ENCODE measurements at places on chromosomes 11 and 22.

DNA sequence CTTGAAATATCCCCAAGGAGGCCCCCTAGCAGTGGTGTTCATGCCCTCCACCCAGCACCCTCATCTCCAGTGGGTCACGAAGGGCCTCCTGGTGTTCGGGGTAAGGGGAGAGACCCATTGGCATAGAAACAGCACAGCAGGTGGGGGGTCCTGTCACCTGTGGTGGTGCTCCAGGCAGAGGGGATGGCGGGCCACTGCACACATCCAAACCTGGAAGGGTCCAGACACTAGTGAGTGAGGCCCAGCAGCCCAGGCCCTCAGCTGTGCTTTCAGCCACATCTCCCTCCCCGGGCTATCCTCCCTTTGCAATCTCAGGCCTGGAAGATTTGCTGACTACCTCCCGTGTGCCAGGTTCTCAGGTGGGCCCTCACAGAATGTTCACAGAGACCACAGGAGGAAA is 59.4 kb upstream of the LYVE1 start:
- DNase-seq, result no peak

- DNase-seq, result no peak
These were observed 38.7 kb downstream of the REXO2 start for GRCh38 chr11:114478001-114478410.

DNA sequence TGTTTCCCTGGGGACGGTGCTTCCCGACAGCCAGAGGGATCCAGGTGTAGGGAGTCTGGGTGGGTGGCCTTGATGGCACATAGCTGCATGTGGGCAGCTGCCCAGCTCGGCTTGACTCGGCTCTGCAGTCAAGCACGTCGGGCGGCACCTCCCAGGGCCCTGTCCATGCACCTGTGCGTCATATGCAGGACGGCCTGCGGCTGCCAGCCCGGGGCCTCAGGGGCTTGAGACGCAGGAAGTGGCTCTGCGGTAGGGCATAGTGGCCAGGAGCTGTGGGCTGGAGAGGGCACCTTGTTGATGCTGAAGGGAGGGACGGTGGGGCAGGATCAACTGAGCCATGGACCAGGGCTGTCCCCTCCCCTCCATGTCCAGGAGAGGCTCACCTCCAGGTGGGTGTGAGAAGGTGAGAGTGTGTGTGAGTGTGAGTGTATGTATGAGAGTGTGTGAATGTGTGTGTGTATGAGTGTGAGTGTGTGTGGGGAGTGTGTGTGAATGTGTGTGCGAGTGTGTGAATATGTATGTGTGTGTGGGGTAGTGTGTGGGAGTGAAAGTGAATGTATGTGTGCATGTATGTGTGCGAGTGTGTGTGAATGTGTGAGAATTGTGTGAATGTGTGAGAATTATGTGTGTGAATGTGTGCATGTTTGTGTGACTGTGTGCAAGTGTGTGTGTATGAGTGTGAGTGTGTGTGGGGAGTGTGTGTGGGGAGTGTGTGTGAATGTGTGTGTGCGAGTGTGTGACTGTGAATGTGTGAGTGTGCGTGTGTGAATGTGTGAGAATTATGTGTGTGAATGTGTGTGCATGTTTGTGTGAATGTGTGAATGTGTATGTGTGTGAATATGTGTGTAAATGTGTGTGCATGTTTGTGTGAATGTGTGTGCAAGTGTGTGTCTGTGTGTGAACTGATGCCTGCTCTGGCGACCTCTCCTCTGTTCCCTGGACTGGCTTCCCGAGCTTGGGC is 5.7 kb upstream of the SUN2 start:
- no peak for DNase-seq

DNA sequence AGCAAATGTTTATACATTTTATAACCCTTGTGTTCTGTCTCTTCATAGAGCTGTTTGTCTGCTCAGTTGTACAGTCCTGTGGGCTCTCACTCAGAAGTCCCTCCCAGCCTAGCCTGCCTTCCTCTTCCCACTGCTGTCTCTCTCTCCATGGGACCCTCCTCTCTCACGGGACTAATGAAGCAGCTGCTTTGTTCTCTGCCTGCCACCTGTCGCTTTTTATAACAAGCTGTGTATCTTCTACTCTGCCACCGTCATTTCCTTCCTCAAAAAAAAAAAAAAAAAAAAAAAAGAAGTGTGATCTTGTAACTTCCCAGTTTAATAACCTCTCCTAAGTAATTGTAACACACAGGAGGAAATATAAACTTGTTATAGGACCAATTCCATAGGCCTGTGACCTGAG is 92.2 kb upstream of the ALKBH3 start:
- DNase-seq, result no peak

DNA sequence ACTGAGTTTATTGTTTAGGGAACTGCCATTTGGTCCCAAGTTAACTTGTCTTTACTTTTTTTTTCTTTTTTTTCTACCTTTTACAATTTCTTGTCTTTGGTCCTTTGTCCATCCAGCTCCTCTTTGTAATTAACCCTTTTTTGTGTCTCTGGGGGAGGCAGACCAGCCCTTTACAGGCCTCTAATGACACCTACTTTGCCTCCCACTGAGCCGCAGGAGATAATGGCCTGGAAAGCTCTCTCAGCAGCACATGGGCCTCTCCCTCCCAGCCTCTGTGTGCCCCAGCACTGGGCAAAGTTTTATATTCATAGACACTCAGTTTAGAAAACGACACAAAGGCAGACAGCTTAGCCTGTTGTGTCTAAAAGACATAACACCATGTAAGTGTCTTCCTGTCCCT is 480.4 kb downstream of the SOX6 start:
- DNase-seq, result no peak

DNA sequence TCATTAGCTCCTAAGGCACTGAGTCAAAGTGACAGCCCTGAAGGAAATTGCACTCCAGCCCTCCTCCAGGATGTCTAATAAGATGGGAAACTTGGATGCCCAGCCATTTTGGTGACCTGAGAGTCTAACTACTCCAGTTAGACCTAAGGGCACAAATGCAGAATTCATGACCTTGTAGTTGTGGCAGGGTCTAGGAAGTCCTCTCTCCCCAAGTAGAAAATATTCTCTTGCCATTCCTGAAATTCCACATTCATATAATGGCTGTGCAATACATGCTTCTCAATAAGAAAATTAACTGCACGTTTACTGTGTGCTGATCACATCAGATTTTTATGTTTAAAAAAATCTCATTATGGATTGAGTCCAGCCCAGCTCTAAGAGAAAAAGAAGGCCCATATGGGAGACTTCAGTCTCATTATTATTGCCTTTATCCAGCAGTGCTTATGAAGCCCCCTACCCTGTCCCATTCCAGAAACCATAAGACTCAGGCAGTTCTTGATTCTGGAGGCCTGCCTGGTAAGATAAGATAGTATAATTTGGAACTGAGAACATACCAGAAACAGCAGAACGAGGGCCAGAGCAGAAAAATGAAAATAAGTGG is 133.7 kb upstream of the LDLRAD3 start:
- no peak for DNase-seq

GRCh38 chr11:134399996-134400395 is 12.0 kb downstream of the B3GAT1 start:
- no peak for DNase-seq

DNA sequence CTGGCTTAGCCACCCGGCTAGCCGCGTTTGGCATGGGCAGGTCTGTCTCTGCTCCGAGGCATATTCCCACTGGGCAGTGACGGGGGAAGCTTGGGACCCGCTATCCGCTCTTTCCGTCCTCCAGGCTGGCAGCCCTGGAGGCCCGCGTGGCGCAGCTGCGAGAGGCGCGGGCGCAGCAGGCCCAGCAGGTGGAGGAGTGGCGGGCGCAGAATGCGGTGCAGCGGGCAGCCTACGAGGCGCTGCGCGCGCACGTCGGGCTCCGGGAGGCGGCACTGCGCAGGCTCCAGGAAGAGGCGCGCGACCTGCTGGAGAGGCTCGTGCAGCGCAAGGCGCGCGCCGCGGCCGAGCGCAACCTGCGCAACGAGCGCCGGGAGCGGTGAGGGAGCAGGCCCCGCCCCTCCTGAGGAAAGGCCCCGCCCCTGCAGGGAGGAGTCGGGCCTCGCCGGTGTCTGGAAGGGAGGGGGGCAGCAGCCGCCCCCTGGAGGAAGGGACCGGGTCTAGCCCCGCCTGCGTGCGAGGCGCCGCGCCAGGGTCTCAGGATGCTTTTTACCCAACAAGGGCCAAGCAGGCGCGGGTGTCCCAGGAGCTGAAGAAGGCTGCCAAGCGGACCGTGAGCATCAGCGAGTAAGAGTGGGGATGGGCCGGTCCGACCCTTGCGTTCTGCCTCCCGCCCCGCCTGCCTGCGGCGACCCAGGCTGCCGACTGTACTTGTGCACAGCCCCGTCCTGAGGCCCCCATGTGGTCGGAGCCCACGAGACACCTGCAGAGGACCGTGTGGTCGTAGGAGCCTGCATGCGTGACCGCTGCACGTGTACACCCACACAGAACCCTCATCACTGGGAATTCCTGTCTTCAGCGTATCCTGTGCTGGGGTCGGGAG is 7.9 kb downstream of the ATG16L2 start:
- DNase-seq, result peak; percentile 92

- no peak for DNase-seq
These were observed 390.6 kb downstream of the AASDHPPT start for GRCh38 chr11:106468086-106468485.

- no peak for DNase-seq
These were observed 2.0 kb upstream of the RELT start for GRCh38 chr11:73374151-73374550.

Data from progenitor cell of endocrine pancreas (in vitro differentiated cells).